Stimulated activated CD8-positive, alpha-beta memory T cell treated with anti-CD3 and anti-CD28 coated beads, Interleukin-7, amount 100 ng/mL, for 4 hours (primary cell): ENCODE measurements at places on chromosomes 12 and 14.

- no peak for DNase-seq
Observed at GRCh38 chr12:92208613-92209121, 63.0 kb upstream of the BTG1 start.

- DNase-seq = no peak
Observed at GRCh38 chr12:121209221-121209620, 708 bp upstream of the P2RX4 start.

DNA sequence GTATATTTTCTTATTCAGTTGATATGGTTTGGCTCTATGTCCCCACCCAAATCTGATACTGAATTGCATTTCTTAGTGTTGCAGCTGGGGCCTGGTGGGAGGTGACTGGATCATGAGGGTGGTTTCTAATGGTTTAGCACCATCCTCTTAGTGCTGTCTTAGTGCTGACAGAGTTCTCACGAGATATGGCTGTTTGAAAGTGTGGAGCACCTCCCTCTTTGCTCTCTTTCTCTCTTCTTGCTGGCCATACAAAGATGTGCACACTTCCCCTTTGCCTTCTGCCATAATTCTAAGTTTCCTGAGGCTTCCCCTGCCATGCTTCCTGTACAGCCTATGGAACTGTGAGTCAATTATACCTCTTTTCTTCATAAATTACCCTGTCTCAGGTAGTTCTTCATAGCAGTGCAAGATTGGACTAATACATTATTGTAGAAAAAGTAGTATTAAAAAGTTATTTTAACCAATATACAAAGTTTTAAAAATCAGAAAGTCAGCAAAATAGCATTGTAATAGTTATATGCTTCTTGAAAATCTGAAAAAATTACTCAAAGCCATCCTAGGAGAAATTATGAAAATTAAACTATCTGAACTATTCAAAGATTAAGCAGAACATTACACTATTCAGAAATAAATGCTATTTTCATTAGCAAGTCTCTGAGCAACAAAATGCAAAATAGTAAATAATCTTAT lies 84.1 kb downstream of the PPP1R12A start:
- DNase-seq = no peak

DNA sequence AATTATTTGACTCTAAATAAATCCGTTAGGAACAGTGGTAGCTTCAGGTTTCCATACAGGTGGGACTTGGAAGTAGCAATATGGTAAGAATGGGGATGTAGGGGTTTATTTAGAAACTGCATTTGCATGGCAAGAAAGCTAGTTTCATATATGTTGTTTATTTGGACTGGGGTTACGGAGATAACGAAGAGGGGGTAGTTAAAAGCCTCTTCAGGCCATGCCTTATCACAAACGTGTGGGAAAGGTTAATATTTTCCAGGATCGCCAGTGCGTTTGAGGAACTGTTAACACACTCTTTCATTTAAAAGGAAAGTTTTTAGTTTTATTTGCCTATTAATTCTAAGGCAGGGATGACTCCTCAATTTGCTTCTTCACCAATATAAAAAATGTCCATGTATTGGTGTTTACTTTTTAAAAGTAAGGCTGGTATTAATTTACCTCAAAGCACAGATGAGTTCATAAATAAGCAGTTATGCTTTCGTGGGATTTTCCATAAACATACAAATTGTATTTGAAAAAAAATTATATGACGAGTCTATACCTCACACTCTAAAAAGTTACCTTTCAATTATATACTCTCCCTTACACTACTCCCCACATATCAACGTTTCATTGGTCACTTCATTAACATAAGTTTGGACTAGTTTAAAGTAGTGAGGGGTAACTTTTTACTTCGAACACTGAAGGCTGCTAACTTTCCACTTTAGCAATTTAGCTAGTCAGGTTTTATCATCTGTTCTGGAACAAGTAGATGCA lies 814 bp downstream of the RAB2B start:
- DNase-seq = no peak

DNA sequence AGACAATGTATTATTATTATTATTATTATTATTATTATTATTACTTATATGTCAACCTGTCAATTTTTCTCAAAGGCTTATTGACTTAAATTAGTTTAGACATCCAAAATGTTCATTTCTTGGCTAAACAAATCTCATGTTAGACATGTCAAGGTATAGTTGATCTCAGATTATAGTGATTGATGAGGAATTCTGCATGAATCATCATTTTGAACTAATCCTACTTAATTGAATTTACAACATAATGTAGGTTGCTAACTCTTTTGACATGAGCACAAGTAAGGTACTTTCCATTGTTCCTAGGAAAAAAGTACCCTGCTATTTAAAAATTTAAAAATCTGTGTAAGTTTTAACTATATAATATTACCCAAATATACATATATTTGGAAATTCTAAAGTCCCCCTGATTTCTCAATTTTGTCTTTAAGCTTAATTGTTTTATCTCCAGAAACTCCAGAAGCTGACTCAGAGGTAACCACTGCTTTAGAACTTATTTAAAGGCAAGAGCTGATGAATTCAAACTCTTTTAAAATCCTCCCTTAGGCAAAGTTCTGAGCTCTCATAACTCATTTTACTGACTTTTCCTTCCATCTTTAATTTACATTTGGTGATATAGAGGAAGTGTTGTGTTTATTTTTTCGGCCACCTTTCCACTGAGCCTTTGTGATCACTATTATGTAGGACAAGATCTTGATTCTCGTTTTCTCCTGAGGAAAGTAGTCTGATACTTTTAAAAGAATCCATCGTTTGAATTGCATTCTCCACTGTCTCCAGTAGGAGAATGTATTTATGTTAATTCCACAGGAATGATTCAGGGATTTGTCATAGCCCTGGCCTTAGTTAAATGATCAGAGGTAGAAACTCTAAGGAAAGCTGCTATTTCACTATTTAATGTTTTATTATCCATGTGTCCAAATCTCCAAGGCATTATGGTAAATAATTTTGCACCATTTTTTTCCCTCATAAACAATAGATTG lies 1304.5 kb downstream of the AACS start:
- no peak for DNase-seq

DNA sequence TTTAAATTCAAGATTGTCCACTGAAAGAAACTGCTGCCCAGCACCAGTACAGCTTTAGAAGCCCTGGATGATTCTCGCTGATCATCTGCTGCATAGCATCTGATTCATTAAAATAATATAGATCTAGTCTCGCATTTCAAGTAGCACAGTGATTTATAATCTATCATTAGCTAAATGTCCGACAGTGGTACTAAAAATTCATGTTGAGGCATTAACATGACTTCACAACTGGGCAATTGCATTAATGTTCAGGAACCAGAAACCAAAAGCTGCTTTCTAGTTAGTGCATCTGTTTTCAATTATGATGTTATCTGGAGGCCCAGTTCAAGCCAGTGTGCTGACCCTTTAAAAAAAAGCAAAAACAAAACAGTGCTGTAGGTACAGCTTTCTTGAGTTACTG lies 1987.2 kb upstream of the SEL1L start:
- DNase-seq = no peak

DNA sequence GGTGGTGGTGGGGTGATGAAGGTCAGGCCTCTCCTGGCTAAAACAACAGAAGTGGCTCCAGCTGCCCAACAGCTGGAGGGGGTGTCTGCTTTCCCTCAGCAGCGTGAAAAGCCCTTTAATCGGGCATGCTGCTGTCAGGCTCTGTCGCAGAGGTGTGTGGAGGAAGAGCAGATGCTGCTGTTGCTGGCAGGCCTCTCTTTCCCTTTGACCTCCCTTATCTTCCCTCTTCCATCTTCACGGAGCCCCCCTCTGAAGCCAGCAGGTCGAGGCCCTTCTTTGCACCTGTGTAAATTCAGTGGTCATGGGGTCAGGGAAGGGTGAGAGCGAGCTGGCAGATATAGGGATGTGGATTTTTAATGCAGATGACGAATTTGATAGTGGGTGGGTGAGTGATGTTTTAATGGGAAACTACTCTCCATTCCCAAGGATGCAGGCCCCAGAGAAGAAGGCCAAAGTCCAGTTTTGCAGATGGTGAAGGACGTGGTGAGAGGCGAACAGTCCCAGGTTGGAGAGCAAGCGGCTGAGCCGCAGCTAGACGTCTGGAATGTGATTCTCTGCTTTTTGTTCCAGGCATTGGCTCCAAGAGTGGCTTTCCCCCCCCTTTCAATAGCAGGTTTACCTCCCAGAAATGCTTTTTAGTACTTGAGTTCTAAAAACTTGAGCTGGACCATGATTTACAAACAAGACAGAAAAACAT lies 64.0 kb downstream of the SMOC1 start:
- no peak for DNase-seq

DNA sequence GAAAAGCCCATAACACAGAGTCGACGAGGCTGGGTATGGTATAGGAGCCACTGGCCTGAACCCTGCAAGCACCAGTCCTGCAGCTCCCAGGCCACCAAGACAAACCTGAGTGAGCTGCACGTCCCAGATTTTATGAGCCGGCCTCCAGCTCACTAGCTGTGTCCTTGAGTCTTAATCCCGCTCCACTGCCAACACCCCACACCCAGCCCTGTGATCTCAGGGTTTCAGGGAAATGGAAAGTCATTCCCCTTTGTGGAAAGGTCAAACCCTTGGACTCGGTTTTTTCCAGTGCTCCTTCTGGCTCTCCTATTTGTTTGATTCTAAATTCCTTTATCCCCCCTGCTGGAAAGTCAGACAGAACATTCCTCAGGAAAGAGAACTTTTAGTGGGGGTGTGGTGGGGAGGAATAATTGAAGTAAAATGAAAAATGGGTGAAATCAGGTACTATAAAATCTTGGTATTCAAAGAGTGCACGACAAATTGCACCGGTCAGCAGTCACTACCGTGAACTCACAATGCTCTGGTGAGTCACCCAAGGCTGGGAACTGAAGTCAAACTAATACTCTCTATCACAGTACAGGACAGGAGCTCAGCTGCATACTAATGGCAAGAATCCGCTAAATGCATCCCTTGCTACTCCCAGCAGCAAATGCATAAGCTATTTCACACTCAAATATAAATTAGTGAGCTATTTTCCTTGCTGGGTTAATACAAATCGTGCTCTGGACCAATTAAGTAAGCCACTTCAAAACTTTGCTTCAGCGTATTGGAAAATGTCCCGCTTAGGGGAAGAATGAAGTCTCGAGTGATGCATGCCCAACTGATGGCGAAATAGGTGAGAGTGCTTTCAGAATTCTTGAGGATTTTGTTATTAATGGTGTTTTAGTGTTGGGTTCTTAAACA lies 9.0 kb downstream of the PITPNM2 start:
- no peak for DNase-seq

- DNase-seq = no peak
Observed at GRCh38 chr14:44895716-44896115, 66.0 kb downstream of the KLHL28 start.

- DNase-seq = no peak
Observed at GRCh38 chr14:24283796-24284460, 12.5 kb upstream of the RABGGTA start.

- no peak for DNase-seq
Observed at GRCh38 chr14:59028476-59029202, 159.8 kb upstream of the DAAM1 start.

GRCh38 chr14:73771848-73772638 lies 57.9 kb upstream of the PNMA1 start:
- peak; percentile 70 for DNase-seq
